Karpas-422 (cell line): ENCODE measurements at places on chromosomes 16 and 17.

- peaks cover 3% of the 10 kb centered on the region; the same call in 1 of the 2 replicates for H3K4me1 ChIP-seq
- no peak for DNase-seq
- no peak overlapping the region for H3K4me3 ChIP-seq
- H3K36me3 ChIP-seq, result no peaks in the 10 kb centered on the region
- H3K27me3 ChIP-seq, result no peaks in the 10 kb centered on the region
These were observed 2.0 kb downstream of the PRAC2 start for GRCh38 chr17:48725004-48725287.

DNA sequence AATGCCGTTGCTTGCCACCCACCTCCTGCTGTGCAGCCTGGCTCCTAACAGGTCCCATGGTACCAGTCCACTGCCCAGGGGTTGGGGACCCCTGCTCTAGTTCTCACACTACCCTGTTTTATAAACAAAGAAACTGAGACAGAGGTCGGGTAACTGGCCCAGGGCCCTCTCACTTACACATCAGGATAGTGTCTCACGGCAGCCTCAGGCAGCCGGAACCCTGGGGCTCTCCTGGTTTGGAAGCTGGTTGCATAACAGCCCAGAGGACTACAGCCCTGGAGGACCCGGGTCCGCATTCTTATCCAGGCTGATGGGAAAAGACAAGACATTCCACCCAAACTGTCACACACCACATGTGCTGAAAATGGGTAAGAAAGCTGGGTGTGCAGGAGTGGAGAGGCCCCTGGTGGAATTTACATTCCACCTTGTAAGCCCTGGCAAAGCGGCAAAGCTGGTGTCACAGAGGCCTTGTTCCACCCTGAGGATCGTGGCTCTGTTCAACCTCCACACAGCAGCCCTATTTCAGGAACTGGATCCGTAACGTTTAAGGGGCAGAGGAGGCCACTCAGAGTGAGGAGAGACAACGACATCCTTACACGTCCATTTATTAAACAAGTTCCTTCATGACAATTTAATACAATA, 9.8 kb downstream of the CMTM3 start:
- no peaks in the 10 kb centered on the region for H3K27me3 ChIP-seq
- no peaks in the 10 kb centered on the region for H3K36me3 ChIP-seq
- DNase-seq, result no peak
- H3K27ac ChIP-seq, result no peak overlapping the region
- H3K4me1 ChIP-seq, result peaks cover 10% of the 10 kb centered on the region
- H3K4me3 ChIP-seq, result no peak overlapping the region

DNA sequence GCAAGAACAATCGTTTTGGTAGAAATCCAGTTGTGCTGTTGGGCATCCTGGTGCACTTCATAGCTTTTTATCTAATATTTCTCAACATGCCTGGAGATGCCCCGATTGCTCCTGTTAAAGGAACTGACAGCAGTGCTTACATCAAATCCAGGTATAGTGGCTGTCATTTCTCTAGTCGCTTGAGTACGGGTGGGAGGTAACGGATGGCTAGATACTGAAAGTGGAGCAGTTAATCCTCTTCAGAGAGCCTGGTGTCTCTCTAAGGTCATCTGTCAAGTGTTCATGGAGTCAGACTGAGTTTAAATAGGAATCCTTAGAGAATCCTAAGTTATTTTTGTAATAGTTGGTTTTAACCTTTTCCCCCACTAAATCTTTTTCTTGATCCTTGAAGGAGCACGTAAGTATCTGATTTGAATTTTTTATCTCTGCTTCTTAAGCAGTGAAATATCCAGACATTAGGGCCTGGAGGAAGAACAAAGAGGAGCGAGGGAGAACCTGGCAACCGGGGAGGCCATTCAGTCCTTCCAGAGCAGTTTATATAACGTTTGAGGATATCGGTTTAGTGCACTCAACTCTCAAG, 37.2 kb downstream of the MFSD11 start:
- no peak overlapping the region for H3K4me3 ChIP-seq
- no peak overlapping the region for H3K27ac ChIP-seq
- DNase-seq, result no peak
- H3K4me1 ChIP-seq, result no peaks in the 10 kb centered on the region
- no peaks in the 10 kb centered on the region for H3K27me3 ChIP-seq

- no peak for DNase-seq
- no peaks in the 10 kb centered on the region for H3K27me3 ChIP-seq
- peaks cover 14% of the 10 kb centered on the region for H3K36me3 ChIP-seq
- peaks cover 8% of the 10 kb centered on the region for H3K4me1 ChIP-seq
These were observed 2.1 kb upstream of the UBB start for GRCh38 chr17:16378636-16379282.
